Vagina (tissue), 2 donors: ENCODE measurements at places on chromosomes 3 and 15. TPM values are rescaled to one million over a fixed set of nuclear protein-coding genes. Genes with fewer than 3 reads are reported as not detected.

The UBAP1L gene
- total RNA-seq = 5.4 TPM

The PTPN23 gene
- 30.2 TPM for total RNA-seq

The CTXN2 gene
- not detected for total RNA-seq

The PLD1 gene
- total RNA-seq = 35.6 TPM

The GNAT1 gene
- not detected for total RNA-seq

The NOX5 gene
- 0.74 TPM for total RNA-seq

The MYZAP gene
- 15.2 TPM for total RNA-seq

The GOLGA6D gene
- total RNA-seq = not detected

The PP2D1 gene
- total RNA-seq = not detected

The EFCC1 gene
- 3.7 TPM for total RNA-seq

The LEO1 gene
- total RNA-seq = 21.9 TPM

The ATP10A gene
- 3.2 TPM for total RNA-seq

The PLAAT1 gene
- not detected for total RNA-seq

The POPDC2 gene
- total RNA-seq = 3.4 TPM

The ANXA2 gene
- total RNA-seq = 1,230 TPM
